ENCODE measurements at places on chromosomes 4 and X.

GRCh38 chrX:70087857-70088630, 25.8 kb downstream of the OTUD6A start:
- peak; percentile 11 for DNase-seq

GRCh38 chr4:148437439-148437838, 4.8 kb downstream of the NR3C2 start:
- no peak for DNase-seq

DNA sequence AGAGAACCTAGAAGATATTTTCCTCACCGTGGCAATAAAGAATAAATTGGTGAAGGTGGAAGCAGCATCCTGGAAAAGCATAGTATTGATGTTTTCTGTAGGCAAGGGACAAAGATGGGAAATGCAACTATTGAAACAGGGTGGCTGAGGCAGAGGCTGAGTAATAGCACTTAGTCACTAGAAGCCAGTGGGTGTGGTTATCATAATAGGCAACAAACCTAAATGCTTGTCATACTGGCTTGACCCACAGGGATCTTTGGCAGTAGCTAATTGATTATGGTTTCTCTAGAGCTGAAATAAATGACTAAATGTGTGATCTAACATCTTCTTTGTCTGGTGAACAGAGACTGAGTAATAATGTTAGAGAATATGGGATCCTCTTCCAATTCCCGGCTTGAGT, 353.6 kb upstream of the RPS6KA3 start:
- DNase-seq = no peak

DNA sequence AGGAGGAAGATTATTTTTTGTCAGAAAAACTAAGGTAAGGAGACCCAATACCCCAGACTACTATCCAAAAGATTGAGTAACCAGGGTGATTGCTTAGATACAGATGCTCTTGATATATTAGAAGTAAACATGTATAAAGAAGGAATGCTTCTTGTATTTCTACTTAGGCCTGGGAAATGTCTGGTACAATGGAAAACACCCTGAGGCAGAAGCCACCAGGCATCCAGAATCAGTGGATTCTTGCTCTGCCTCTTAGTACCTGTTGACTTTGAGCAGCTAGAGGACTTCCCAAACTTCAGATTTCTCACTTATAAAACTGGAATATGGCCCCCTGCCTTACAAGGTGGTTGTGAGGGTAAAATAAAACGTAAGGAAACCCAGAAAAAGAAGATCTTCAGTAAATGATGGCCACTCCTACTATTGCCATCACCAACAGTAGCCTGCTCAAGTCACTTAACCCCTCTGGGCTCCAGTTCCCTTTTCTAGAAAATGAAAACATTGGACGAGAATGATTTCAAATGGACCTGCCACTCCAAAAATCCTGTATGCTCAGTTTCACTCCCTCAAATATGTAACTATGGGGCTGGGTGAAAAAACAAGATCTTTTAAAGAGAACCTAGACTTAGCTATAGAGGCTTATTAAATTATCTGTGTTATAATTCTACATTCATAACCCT, 56.6 kb downstream of the AMELX start:
- no peak for DNase-seq

DNA sequence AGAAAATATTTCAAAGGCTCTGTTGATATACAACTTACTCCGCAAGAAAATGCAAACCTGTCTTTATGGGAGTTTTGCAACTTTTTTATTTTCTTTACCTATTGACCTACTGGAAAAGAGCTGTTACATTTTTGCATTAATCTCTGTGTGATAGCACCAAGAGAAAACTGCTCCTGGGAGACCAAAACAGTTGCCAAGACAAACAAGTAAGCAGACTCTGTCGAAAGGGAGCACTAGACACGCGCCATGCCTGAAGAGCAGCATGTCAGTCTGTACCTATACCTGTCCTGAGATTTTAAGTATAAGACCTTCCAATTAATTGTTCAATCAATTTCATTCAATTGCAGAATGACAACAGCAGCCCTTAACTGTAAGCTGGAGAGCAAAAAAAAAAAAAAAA, 56.0 kb upstream of the TECRL start:
- no peak for DNase-seq

GRCh38 chr4:160846121-160846520, 1317.7 kb downstream of the FSTL5 start:
- DNase-seq = no peak

- no peak for DNase-seq
These were observed 308.9 kb downstream of the ANTXR2 start for GRCh38 chr4:79764120-79764519.

GRCh38 chrX:106585478-106585877, 26.3 kb upstream of the RADX start:
- DNase-seq = no peak

DNA sequence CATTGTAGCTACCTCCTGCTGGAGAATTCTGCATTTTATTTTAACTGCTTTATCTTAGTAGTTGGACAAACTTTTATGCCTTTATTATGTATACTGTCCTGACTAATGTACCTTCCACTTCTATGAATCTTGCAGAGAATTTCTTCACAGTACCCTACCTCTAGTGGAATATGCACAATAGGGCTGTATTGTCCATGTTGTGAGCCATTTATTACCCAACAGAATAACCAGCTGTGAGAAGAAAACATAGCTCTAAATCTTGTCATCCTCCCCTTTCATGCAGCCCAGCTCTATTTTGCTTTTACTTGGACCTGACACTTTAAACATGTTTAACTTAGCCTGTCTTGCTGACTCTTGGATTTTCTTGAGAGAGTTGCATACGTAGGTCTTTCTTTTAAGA, 56.2 kb downstream of the MCUB start:
- no peak for DNase-seq
